ENCODE measurements at places on chromosomes 1 and 21.

DNA sequence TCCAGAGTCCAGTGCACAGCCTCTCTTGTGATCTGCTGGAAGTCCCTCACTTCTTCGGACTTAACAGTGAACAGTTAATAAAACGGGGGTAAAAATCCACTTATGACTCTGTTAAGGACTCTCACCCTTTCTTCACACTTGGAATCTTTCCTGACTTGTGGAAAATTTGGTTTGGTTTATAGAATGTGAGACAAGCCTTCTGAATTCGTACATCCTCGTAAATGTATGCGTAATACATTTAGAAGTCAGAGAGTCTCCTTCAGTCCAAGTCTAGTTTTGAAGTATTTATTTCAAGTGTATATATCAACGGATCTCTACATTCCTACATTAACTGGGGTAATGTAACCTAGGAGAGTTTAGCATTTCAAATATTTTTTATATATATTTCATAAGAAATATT, 270.4 kb downstream of the KCNJ6 start:
- DNase-seq: no peak
- no peaks in the 10 kb centered on the region for H3K36me3 ChIP-seq
- H3K27me3 ChIP-seq: peaks cover 23% of the 10 kb centered on the region

GRCh38 chr1:28246427-28246832, 10.5 kb downstream of the ATP5IF1 start:
- H3K4me3 ChIP-seq: peak overlapping the region; percentile 97
- peak overlapping the region; percentile 94 for H3K27ac ChIP-seq
- no peak for DNase-seq
- peaks cover 64% of the 10 kb centered on the region for H3K4me1 ChIP-seq

DNA sequence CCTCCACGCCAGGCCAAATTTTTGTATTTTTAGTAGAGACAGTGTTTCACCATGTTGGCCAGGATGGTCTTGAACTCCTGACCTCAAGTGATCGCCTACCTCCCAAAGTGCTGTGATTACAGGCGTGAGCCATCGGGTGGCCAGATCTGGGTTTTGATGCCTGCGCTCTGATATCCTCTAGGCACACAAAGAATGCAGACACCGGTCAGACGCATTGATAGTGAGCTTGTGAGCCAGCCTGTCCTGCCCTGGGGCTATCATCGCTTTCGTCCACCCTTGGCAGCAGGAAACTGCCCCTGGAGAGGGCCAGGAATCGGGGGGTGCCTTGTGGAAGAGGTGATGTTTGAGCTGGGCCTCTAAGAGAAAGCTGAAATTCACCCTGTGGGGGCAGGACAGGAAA, 4.0 kb downstream of the FBLIM1 start:
- H3K27me3 ChIP-seq: peaks cover 40% of the 10 kb centered on the region
- H3K4me1 ChIP-seq: peaks cover 3% of the 10 kb centered on the region

DNA sequence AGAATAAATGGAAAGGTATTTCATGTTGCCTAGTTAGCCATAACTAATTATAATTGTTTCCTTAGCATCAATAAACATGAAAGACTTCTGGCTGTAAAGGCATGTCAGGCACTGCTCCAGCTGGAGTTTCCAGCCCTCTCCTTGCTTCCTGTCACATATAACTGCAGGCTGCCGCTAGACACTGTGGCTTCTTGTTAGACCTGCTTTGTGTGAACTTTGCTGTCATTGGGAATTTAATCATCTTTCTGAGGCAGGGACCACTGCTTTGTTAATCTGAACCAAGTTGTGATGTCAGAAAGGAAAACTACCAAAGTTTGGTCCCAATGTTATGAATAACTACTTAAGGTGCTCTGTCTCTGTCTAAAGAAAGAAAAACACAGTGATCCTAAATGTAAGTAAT, 90.3 kb upstream of the DUSP10 start:
- H3K27ac ChIP-seq: no peak overlapping the region
- no peak for DNase-seq
- peaks cover 6% of the 10 kb centered on the region for H3K27me3 ChIP-seq
- H3K36me3 ChIP-seq: no peaks in the 10 kb centered on the region
- no peak overlapping the region for H3K4me3 ChIP-seq

GRCh38 chr1:119448127-119448511, 33.2 kb downstream of the HSD3B2 start:
- H3K27ac ChIP-seq: no peak overlapping the region
- H3K4me3 ChIP-seq: no peak overlapping the region
- peaks cover 4% of the 10 kb centered on the region for H3K4me1 ChIP-seq
- no peak for DNase-seq
- H3K36me3 ChIP-seq: no peaks in the 10 kb centered on the region
- peaks cover 5% of the 10 kb centered on the region for H3K27me3 ChIP-seq

Data from activated naive CD8-positive, alpha-beta T cell treated with anti-CD3 and anti-CD28 coated beads, Interleukin-2, amount 50 U/mL, for 24 hours (primary cell).